Bronchus fibroblast of lung (primary cell): ENCODE measurements at places on chromosomes 7 and 10. TPM values are rescaled to one million over a fixed set of nuclear protein-coding genes. Genes with fewer than 3 reads are reported as not detected.

NCF1 gene
- total RNA-seq = not detected in 2 replicates

ODAD2 gene
- total RNA-seq = 0.59 and 1.7 TPM in 2 replicates

COL26A1 gene
- total RNA-seq = 1.0 TPM in 1 of 2 replicates, not detected in the other

TBRG4 gene
- total RNA-seq = 71.8 and 75.7 TPM in 2 replicates

PIP gene
- not detected in 2 replicates for total RNA-seq

TUBAL3 gene
- not detected in 2 replicates for total RNA-seq
